Immature natural killer cell (primary cell): ENCODE measurements at places on chromosomes 16 and 17. TPM values are rescaled to one million over a fixed set of nuclear protein-coding genes. Genes with fewer than 3 reads are reported as not detected.

TP53TG3 gene
- polyA plus RNA-seq, result not detected

GLTPD2 gene
- polyA plus RNA-seq, result 0.74 TPM

CCDC144A gene
- polyA plus RNA-seq, result not detected

FDXR gene
- 3.9 TPM for polyA plus RNA-seq

NIP7 gene
- 23.2 TPM for polyA plus RNA-seq

USP31 gene
- polyA plus RNA-seq, result 0.53 TPM

ACE gene
- not detected for polyA plus RNA-seq

ARHGDIG gene
- not detected for polyA plus RNA-seq

RHBDF2 gene
- polyA plus RNA-seq, result 19.3 TPM

KRT9 gene
- not detected for polyA plus RNA-seq

FAM20A gene
- polyA plus RNA-seq, result not detected
